Occipital lobe (tissue), 3 donors: ENCODE measurements at places on chromosomes 5 and 9.

- no peak for DNase-seq
Measured at GRCh38 chr5:112467485-112467884, 48.4 kb upstream of the EPB41L4A start.

- peak; percentile 1 for DNase-seq
Measured at GRCh38 chr9:14881006-14881405, 29.2 kb downstream of the FREM1 start.

- peak; percentile 62 for DNase-seq
Measured at GRCh38 chr5:151115272-151115905, 34.6 kb upstream of the TNIP1 start.

DNA sequence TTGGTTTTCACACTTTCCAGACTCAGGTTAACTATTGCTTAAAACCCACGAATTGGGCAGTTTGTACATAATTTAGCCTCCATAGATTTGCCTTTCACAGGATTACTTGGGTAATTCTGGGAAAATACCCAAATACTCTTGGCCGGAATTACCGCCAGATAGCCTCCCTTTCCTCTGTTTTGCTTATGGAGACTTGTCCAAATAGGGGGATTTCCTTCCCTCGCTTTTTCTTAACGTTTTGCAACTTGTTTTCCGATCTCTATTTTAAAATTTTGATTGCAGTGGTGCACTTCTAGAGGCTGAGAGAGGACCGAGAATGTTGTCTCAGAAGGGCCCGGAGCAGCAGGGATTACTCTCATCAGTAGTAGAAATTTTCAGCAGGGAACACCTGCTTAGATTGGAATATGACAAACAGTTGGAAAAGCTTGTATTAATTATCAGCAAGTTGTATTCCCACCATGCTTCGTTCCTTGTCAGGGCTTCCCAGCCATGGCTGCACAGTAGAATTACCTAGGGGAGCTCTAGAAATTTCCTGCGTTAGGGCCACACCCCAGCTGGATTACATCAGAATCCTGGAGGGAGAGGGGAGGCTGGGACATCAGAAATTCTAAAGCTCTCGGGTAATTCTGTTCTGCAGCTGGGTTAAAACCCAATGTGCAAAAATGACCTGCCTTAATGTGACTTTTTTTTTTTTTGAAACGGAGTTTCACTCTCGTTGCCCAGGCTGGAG is 329.1 kb downstream of the SH3GL2 start:
- no peak for DNase-seq

DNA sequence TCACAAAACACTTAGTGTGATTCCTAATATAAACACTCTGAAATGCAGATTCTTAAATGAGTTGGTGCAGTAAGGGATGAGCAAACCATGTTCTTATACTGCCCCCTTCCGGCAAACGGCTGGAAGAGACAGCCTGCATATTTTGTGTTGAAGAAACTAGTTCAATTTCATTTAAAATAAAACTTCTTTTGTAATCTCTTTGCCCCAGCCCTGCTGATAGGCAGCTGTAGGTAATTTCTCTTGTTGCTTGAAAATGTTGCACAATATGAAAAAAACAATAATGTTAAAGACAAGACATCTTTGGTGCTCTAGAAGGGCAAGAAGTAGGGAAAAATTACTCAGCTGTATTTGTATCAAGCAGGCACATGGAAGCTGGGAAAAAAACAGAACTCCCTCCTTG is 89.7 kb upstream of the CCNG1 start:
- DNase-seq: peak; percentile 49

DNA sequence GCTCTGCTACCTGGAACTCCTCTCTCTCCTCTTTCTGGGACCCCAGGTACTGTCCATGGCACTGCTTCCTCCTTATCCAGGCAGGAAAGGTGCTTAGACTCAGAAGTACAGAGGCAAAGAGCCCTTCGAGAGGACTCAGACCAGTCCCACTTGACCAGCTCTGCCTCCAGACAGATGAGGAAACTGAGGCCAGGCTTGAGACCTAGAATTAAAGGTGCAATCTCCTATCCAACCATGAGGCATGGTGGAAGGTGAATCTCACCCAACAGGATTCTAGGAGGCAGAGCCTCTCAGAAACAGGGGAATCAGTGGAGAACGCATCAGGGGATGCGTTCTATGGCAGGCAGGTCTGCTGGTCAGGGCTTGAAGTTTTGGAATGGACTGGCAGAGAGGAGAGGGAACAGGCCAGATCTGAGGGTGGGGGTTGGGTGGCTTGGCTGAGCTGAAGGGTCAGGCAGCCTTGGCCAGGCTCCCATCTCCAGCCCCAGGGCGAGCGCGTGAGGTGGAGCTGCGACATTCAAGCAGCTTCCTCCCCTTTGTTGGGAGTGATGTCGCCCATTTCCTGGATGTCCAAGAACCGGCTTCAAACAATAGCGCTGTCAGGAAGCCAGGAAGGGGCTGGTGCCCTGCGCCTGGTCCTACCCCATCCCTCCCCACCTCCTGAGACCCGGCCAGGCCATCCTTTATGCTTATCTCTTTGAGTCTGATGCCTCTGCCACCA is 26.2 kb downstream of the NDUFA8 start:
- no peak for DNase-seq

- no peak for DNase-seq
Measured at GRCh38 chr5:169299191-169299662, 1.7 kb downstream of the SLIT3 start.

DNA sequence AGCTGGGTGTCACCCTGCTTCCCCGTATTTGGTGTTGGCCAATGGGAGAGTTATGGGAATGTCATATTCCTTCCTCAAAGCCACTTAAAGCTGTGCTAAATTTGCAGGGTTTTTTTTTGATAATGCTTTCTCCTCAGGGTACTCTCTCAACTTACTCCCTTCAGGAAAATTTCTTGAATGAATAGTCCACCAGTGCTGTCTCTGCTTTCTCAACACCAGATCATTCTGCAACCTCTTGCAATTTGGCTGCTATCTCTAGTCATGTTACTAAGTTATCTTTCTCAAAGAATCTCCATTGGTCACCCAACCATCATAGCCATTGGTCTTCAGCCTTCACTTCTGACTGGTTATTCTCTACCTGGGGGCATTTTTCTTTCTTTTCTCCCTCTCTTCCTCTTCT is 13.4 kb upstream of the TNFAIP8 start:
- no peak for DNase-seq

DNA sequence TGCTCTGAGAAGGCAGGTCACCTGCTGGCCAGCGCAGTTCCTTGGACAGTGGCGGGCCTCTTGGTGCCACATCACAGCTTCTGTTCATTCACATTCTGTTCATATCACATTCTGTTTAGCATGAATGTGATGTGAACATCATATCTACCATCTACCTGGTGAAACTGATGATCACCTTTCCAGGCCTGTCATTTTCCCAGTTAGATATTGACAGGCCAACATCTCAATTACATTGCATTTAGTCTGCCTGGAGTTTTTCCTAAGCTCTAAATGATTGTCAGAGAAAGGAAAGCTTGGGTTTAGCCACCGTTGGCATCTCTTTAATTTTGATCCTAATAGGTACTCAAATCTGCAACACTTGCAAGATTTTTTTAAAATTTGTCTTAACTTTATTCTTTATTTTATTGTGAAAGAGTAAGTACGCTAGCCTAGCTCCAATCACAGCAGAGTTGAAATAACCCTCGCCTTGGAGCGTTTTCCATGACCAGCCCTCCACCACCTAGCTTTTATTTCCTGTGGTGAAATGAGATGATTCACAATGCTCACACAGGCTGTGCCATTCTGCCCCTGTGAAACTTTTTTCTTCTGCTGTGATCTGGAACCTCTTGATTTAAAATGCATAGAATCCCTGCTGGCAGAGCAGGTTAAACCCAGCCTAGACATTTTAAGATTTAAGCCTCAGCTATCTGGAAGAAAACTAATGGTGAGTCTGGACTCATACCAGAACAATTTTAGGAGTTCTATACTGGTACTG is 225.0 kb downstream of the ESM1 start:
- DNase-seq: no peak

GRCh38 chr5:94908889-94909480 is 290.5 kb downstream of the SLF1 start:
- no peak for DNase-seq

DNA sequence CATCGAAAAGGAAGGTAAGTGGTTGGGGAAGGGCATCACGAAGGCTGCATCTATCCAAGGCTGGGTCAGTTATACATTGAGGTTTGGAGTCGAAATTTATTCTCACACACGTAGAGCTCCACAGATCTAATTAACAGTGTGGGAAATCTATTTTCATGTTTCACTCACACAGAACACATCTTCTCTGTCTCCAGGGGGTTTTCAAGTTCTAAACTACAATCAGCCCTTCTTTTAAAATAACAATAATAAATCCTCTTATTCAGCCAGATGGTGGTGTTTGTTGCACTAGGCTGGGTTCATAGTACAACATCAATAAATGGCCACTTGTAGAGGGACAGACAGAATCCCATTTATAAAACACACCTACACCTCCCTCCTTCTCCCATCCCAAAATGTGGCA is 174.5 kb upstream of the KLF9 start:
- DNase-seq: no peak

DNA sequence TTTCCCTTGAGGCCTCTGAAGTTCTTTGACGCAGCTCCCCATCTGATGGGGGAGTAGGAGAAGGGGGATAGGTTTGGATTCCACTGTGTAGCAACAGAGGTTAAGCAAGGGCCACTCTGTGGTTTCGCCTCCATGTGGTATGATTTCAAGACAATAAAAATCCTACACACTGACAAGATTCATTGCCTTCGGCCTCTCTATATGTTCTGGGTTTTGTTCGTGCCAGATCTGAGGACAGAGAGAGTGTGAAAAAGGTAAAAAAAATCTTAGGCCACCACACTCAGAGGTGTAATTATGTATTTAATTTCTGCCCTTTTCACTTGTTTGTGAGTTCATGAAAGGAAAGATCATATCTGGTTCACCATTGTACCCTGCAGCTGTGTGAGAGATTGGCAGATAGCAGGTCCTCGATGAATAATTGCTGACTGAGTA is 715.2 kb upstream of the ZNF608 start:
- DNase-seq: no peak

DNA sequence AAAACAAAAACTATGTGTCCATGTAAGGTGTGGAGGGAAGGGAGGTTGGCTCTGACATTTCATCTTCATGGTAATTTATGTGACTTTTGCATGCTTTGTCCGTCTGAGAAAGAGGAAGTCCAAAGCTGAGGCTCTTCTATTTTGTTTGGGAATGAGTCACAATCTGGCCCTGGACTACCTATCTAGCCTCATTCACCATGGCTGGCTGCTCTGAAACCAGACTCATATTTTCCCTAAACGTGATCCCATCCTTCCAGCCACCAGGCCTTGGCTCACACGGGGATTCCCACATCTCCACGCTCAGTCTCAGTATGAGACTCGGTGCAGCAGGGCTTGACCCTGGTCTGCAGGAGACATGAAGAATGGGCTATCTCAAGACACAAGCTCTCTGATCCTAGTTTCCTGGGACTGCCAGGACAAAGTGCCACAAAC is 672.8 kb downstream of the ACTL7B start:
- no peak for DNase-seq

DNA sequence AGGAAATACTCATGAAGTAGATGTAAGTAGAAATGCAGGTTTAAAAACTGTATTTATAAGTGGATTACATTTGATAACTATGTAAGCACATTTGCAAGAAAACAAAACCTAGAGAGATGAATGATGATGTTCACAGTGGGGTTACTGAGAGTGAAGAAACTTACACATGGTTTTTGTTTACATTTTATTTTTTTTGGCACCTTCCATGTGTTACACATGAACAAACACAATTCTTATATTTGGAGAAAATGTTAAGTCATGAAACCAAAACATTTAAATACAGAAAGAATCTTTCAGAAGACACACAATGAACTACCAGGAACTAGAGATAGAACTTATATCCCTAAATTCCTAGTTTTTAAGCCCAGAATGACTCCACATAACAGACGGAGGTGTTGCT is 51.5 kb upstream of the SPATA31E1 start:
- no peak for DNase-seq

GRCh38 chr5:151106043-151106442 is 25.2 kb upstream of the TNIP1 start:
- DNase-seq: no peak

- no peak for DNase-seq
Measured at GRCh38 chr9:132531195-132531594, 51.2 kb upstream of the BARHL1 start.

- no peak for DNase-seq
Measured at GRCh38 chr9:21326526-21327139, 8.6 kb downstream of the KLHL9 start.
